ENCODE measurements at places on chromosomes 1 and 21.

- no peak for DNase-seq
Measured at GRCh38 chr1:207612762-207613161, 32.2 kb upstream of the CR1L start.

DNA sequence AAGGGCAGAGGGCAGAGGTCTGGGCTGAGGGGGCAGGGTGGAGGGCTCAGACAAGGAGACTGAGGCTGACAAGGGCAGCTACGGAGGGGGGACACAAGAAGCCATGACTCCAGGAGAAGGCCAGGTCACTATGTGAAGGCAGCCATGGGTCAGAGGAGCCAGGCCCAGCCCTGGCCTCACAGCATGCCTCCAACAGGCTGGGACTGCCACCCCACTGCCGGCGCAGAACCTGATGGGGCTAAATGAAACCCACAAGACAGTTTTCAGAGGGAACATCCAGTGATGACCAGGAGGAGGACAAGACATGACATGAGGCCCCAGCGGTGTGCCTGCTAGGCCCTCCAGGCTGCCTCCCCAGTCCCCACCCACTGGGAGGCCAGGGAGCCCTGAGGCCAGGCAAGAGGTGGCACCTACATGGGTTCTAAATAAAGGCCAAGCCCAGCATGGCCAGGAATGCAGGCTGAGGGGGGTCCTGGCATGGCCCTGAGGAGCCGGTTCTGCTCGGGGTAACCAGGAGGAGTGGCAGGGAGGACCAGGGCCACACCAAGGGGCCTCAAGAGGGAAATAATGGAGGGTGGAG is 27.3 kb upstream of the LSS start:
- DNase-seq = no peak

DNA sequence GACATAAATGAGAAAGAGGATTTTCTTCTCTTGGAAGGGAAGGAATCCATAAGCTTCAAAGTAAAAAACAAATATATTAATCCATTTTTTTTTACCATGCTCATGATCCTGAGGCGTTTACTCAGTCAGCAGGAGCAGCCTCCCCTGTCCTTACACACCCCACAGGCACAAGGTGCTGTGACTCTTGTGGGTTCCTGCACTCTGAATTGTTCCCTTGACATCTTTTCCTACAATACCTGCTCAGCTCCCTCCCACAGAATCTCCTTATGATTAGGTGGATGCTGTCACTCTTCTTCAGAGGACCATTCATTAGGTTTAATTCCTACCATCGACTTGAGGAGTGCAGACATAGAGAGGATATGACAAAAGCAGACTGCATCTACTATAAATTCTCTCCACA is 10.1 kb upstream of the PSRC1 start:
- no peak for DNase-seq

- no peak for DNase-seq
Measured at GRCh38 chr1:173405834-173406233, 71.3 kb upstream of the PRDX6 start.

- DNase-seq = peak; percentile 11
Measured at GRCh38 chr1:63917571-63918417, 144.0 kb downstream of the ROR1 start.

GRCh38 chr1:165542015-165542631 is 1.7 kb upstream of the LRRC52 start:
- no peak for DNase-seq

- DNase-seq = peak; percentile 20
Measured at GRCh38 chr1:22296701-22297591, 154.0 kb upstream of the WNT4 start.

GRCh38 chr1:48738356-48738755 is 38.3 kb downstream of the BEND5 start:
- no peak for DNase-seq

DNA sequence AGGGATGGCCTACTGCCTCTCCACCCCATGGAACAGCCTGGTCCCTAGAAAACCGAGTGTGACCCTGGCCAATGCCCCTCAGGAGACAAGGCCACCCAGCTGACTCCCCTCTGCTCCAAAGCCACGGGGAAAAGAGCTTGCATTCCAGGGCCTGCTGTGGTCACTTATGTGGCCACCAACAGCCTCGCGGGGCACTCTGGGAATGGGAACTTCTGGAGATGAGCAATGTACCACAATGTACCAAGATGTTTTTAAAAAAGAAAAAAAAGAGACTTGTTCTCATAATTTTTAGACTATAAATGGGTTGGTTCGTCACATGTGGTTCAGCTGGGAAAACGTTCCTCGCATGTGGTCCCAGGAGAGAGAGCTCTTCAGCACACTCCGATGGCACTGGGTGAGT is 62.8 kb downstream of the SLC66A1 start:
- DNase-seq = no peak

DNA sequence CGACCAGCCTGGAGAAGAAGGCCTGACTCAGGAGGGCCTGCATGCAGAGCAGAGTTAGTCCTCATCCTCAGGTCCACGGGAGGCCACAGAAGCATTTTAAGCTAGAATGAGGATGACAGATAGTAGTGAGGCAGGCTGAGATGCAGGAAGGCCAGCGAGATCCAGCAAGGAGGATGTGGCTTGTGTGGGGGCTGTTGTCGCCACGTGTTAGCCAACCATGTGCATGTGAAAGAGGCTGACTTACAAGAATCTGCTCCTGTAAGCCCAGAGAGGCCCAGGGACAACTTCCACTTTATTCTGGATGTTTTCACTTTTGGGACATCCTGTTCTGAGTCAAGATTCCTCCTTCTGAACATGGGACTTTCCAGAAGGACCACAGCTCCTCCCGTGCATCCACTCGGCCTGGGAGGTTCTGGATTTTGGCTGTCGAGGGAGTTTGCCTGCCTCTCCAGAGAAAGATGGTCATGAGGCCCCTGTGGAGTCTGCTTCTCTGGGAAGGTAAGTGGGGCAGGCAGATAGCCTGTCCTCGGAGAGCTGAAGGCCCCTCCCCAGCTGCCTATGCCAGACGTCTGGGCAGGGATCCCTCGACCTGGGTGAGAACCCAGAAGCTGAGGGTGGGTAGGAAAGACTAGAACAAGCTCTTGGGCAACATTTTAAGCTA is at the start of gene SLAMF8:
Gene SLAMF8 (plus strand): TSS at position 433 of the 661 bp plus-strand sequence. CDS start 26 bp downstream, at position 459.
- DNase-seq = peak; percentile 42

DNA sequence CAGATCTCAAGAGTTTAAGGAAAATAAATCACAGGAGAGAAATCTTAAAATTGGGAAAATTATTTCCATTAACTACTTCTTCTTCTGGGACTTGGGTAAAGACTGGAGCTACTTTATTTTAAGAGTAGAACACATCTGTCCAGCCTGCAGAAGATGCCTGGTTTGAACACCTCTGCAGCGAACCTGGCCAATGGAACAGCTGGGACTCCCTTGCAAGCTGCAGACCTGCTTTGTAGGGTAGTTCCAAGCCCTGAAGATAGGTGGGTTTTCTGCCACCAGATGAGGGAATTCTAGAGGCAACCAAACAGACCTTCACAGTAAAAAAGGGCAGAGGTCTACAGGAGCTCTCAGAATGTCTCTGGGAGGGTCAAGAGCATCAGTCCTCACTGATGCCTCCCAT is 86.5 kb upstream of the CACNA1E start:
- DNase-seq = no peak

Measured in GM20000 (cell line).